Activated CD8-positive, alpha-beta memory T cell treated with anti-CD3 and anti-CD28 coated beads, Interleukin-2, amount 10 ng/mL, durations not matched to agents 7 days and 5 days (primary cell): ENCODE measurements at places on chromosomes 6 and 20. TPM values are rescaled to one million over a fixed set of nuclear protein-coding genes. Genes with fewer than 3 reads are reported as not detected.

GRCh38 chr6:89035252-89036101, 45.1 kb upstream of the PNRC1 start:
- DNase-seq: no peak

DNA sequence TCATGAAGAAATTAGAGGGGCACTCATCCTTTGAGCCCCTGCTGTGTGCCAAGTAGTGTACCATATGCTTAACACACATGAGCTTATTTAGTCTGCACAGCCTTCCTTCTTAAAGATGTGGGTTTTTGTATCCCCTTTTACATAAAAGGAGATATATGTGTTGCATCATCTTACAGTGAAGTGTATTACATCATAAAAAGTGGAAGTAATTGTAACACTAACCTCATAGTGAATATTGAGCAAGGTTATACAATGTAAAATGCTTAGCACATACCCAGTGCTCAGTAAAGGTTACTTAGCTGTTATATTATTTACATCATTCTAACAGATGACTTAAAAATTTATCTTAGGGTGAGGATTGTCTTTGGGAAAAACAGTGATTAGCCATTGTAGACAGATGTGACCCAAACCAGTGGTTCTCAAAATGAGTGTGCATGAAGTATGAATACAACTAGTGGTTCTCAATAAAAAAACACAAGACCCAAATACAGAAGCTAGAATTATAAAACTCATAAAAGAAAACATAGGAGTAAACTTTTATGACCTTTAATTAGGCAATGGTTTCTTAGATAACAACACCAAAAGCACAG, 3.8 kb upstream of the PIGU start:
- no peak for DNase-seq

DNA sequence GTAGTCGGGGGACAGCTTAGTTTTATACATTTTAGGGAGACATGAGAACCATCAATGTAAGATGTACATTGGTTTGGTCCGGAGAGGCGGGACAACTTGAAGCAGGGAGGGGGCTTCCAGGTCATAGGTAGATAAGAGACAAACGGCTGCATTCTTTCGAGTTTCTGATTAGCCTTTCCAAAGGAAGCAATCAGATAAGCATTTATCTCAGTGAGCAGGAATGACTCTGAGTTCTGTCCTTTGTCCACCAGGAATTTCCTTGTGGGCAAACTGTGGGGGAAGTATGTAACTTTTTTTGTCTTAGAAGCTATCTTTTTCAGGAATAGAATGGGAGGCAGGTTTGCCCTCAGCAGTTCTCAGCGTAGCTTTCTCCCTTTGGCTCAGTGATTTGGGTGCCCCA, 1.4 kb downstream of the YTHDF1 start:
- no peak for DNase-seq

DNA sequence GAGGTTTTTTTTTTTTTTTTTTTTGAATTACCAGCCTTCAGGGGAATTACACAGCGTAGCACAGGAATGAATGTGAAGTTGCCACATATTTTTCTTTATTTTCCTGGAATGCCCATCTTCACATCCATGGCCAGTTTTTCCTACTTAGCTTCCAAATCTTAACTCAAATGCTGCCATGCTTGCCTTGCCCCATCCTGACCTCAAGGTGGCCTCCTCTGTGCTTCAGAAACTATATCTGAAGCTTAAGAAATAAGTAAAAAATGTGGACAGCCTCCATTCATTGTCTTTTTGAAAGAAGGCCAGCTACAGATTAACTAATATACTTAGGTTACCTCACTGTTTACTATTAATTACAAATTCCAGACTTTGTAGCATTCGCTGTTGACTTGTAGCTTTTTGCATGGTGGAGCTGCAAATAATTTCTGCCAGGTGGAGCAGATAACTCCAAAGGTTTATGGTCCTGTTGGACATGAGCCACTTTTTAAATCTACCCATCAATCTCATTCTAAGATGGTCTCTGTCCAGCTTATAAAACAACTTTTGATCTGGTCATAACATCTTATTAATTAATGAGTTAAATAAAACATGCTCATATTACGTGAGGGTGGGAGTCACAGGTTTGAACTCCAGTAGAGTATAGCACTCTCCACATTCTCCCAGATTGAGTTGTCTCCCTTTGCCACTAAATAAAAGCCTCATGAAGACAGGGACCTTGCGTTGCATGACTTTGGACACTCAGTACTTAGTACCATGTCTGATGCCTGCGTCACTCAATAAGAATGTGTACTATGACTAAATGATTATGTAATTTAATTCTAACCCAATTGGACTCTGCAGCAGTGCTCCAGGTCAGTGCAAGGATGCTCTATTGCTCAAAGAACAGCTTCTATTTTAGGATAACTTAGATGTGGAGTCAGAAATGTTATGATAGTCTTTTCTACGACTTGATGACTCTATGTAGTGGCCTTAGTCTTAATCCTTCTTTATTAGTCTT, 678.6 kb upstream of the CITED2 start:
- DNase-seq: no peak

- no peak for DNase-seq
These were observed 1007.5 kb downstream of the KIF16B start for GRCh38 chr20:15565786-15566185.

Gene SYNGAP1
- 39.8 TPM for total RNA-seq

Gene CNR1
- not detected for total RNA-seq
